Activated CD4-positive, alpha-beta T cell treated with anti-CD3 and anti-CD28 coated beads for 36 hours (primary cell): ENCODE measurements at places on chromosomes 2 and 18.
A peak's percentile ranks its signal among the peaks of the same experiment; 100 is the strongest.

DNA sequence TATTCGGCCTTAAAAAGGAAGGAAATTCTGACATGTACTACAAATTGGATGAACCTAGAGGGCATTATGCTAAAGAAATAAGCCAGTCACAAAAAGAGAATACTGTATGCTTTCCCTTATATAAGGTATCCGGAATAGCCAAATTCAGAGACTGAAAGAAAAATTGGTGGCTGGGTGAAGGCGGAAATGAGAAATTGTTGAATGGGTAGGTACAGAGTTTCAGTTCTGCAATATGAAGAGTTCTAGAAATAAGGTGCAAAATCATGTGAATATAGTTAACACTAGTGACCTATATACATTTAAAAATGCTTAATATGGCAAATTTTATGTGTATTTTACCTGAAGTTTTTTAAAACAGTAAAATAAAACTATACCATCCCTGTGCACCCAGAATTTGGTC lies 43.1 kb downstream of the RMP24 start:
- DNase-seq = no peak

GRCh38 chr2:128585706-128586105 lies 267.0 kb upstream of the HS6ST1 start:
- no peak for DNase-seq

- DNase-seq = no peak
Observed at GRCh38 chr18:24474406-24474805, 14.0 kb downstream of the HRH4 start.

DNA sequence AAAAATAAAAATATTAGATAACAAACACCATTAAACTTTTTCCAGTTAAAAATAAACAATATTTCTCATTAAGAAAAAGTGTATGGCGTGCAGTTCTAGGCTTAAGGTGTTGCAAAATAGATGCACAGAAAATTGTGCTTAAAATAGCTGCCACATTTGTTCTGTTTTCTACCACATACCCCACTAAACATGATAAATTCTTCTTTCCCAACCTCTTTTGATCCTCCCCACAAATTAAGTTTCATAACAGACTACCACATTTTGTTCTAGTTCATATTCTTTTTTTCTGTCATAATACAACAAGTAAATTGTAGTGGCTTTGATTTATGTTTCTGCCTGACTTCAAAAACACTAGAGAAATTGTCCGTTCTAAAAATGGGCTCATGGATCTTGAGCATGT lies 64.5 kb downstream of the ARHGAP28 start:
- no peak for DNase-seq

- no peak for DNase-seq
Observed at GRCh38 chr2:130830538-130830937, 6.2 kb upstream of the ARHGEF4 start.

DNA sequence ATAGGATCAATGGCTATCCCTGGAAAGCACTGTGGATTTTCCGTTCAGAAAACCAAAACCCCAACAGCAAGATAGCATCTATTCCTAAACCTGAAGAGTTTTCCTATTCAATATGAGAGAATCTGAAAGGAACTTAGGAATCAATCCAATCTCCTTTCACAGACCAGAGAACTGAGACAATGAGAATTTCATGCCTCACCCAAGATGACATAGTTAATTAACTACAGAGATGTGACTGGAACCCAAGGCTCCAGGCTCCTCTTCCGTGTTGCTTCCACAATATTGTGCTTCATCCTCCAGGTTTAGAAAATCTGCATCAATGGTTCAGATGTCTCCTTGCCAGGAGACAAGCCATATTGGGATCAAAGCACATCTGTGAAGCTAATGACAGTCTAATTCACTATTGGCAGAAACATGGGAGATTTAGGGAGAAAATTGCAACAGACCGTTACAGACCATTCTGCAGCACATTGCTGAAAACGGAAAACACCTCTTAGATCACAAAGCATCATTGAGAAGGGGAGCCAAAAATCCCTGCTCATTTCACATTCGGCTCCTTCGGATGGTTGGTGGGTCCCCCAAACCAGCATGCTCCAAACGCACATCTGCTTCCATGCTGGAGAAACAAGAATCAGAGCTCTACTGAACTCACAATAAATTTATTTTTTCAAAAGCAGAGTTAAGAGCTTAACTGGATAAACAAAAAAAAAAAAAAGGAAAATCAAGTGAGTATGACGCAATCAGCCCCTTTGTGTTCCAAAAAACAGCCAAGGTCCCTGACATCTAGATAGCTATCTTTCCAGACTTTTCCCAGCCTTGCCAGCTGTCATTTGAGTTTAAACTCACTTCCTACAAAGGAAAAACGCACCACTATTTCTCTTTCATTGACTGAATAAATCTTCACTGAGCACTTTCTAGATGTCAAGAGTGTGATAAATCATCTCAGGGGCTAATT lies 290.3 kb downstream of the C1D start:
- DNase-seq = no peak

GRCh38 chr18:46842583-46842982 lies 74.7 kb downstream of the PIAS2 start:
- DNase-seq = no peak

- DNase-seq = peak; percentile 66
Observed at GRCh38 chr2:179268277-179268925, 3.8 kb upstream of the SESTD1 start.

- DNase-seq = no peak
Observed at GRCh38 chr2:236899146-236899545, 186.5 kb upstream of the COPS8 start.

- peak; percentile 19 for DNase-seq
Observed at GRCh38 chr2:75896779-75897366, 186.2 kb upstream of the GCFC2 start.

GRCh38 chr2:75564713-75565359 lies 4.1 kb upstream of the EVA1A start:
- DNase-seq = no peak

DNA sequence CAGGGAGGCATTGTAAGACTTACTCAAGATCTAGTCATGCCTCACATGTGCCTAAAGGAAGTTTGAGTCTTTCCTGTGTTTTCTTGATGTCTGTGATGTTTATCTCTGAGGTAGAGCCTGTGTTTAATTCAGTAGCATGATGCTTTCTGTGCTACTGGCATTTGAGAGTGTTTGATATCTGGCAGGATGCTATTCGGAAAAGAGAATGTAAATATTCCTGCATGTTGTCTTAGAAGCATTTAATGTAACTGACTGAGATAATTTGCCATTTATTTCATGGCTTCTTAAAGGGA lies 58.8 kb downstream of the GREB1L start:
- no peak for DNase-seq

DNA sequence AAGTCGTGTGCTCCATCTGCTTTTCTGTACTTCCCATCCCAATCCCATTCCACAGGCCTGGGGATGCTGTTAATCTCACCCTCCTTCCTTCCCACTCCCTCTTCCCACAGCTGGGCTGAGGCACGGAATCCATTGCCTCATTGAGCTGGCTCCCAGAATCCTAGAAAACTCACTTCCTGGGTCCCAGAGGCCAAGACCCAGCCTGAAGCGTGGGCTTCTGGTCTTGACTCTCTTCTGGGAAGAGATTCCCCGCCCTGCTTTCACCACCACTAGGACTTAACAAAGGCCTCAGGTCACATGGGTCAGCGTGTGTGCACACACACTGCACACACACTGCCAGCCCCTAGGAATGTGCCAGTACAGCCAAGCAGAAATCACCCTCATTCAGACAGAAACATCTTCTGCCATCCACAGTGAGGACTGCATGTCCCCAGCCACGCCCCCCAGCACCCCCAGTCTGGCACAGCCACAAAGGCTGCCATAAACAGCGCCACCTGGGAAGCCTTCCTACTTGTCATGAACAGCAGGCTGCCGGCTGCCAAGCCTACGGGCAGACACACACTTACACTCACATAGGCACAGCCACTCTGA lies 165.8 kb downstream of the TNS1 start:
- peak; percentile 19 for DNase-seq

DNA sequence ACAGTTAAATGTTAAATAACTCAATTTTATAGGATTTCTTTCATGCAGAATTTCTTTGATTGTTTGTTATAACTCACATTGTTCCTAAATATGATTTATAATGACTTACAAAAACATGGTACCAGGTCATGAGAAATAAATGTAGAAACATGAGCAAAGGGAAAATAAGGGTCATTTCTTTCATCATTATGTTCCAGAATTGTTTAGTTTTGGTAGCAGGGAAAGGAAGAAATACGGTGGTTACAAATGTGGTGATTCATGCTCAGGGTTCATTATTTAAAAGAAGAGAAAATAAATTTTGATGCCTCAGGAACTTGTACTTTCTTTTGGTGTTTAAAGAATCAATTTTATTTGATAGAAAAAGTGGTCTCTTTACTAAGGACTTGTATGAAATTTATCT lies 4.4 kb downstream of the LYPD6B start:
- no peak for DNase-seq

DNA sequence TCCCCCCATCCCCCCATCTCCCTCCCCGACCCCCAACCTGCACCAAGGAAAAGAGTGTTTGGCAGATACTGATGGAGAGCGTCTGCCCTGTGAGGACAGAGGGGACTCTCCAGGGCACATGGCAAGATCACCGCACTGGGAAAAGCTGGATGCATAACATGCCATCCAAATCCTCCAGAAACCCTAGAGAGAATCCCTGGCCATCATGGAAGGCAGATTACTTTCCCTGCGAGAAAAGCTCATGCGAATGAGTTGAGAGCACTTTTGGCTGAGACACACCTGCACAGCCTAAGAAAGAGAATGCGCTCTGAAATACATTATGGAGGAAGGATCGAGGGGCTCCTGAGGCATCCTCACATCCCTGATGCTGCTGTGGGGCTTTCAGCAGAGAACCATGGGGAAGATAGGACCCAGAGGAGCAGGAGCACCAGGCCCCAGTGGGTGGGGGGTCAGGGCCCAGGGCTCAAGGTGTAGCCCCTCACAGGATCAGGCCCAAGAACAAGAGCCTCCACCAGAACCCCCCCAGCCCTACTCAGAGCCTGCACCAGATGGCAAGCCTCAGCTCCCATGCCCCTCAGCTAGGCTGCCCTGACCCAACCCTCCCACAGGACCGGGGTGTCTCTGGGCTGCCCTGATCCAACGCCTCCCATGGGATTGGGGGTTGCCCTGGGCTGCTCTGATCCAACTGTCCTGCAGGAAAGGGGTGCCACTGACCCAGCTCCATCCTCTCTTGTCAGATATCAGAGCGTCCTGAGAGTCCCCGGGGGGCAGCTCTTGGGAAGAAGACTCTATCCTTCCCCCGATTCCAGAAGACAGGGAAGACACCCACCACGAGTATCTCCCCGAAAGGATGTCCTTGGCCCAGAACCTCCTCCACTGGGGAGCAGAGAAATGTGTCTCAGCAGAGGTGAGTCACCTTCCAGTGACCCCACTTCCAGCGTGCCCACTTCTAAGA lies 153.4 kb downstream of the NDUFA10 start:
- DNase-seq = no peak

GRCh38 chr2:177670791-177671535 lies 278.4 kb downstream of the AGPS start:
- DNase-seq = no peak

DNA sequence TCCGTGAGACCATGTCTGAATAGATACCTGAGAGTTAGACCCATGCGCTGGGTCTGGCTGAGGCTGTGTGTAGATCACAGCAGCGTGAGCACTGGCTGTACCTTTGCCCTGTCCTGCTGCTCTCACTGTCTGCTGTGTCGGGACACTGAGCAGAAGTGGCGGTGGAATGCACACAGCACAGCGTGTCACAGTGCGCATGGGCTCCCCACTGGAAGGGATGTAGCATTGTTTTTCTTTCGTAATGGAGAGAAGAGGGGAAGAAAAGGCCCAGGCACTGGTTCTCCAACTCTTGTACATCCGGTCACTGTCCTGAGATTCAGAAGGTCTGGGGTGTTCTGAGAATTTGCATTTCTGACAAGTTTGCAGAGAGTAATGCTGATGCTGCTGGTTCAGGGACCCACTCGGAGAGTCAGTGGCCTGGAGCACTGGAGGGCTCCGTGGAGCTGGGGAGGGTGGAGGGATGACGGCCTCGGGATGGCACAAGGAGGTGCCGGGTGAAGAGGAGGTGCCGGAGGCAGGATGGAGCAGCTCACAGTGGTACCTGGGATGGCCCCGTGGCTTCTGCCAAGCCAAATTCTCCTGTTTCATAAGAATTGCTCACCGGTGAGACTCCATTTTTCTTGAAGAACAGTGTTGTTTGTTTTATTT lies 252.8 kb downstream of the LDLRAD4 start:
- no peak for DNase-seq

- no peak for DNase-seq
Observed at GRCh38 chr2:158464426-158465281, 7.9 kb downstream of the PKP4 start.

- peak; percentile 90 for DNase-seq
Observed at GRCh38 chr2:241965931-241966412, 96.4 kb downstream of the RTP5 start.

DNA sequence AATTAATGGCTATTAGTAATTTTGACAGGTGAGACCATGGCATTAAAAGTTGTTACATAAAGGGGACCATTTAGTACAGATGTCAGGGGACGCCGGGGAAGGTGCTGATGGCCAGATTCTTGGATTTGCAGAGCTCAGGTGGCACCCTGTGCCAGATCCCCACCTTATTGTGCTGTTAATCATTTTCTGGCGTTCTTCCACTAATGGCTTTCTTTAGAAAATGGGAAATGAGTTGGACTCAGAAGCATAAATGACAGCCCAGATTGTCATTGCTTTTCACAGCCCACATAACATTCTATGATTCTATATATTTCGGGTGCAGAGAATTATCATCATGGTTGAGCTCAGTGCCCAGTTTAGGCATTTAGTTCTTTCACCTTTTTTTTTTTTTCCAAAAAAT lies 257.2 kb upstream of the TCF4 start:
- DNase-seq = no peak

DNA sequence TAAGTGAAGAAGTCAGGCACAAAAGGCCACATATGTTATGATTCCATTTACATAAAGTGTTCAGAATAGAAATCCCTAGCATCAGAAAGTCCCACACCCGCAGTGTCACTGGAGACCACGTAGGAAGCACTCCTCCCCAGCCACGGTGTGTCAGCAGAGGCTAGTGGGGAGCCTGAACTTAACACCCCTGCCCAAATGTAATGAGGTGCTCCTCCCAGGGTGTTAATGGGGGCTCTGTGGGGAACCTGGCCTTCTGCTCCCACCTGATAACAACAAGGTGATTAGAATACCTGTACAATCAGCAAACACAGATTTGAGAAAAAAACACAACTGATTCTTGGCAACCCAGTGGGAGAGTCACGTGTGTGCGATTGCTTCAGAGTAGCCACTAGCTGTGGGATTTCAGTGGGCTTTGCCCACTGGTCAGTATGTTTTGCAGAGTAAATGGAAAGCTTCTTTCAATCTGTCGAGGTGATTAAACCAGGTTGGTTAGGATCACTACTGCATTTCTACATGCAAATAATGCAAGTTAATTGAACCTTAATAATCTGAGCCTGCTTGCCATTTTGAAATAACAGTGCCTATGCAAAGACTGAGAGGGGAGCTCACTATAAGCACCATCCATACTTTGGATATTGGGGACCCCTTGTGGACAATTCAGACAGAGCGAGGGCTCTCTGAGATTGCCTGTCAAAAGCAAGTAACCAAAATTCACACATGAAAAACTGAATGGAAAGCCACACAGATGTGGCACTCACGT lies 20.6 kb upstream of the ATRAID start:
- DNase-seq = peak; percentile 57
